ENCODE measurements at places on chromosomes 4 and X.

- DNase-seq = no peak
Observed at GRCh38 chrX:109839694-109840567, 106.9 kb upstream of the ACSL4 start.

GRCh38 chr4:48307528-48307927, 33.8 kb upstream of the SLAIN2 start:
- no peak for DNase-seq

DNA sequence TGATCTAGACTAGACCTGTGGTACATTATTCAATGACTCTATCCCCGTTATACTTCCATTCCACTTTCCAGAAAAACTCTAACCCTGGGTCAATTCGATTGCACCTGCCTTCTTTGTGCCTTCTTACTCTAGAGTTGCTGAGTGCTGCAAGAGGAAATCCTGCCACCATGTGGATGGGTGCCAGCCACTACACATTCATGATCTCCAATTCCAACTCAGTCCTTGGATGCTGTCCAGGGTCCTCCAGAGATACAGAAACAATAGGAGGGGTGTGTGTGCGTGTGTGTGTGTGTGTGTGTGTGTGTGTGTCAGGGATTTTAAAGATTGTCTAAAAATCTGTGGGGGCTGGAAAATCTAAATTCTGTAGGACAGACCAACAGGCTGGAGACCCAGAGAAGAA, 42.9 kb upstream of the INTS6L start:
- no peak for DNase-seq

- DNase-seq = no peak
Observed at GRCh38 chr4:6047130-6047673, 29.0 kb upstream of the C4orf50 start.

- DNase-seq = no peak
Observed at GRCh38 chr4:95159384-95159783, 389.4 kb downstream of the UNC5C start.

GRCh38 chr4:148795156-148795864, 353.1 kb upstream of the NR3C2 start:
- no peak for DNase-seq

DNA sequence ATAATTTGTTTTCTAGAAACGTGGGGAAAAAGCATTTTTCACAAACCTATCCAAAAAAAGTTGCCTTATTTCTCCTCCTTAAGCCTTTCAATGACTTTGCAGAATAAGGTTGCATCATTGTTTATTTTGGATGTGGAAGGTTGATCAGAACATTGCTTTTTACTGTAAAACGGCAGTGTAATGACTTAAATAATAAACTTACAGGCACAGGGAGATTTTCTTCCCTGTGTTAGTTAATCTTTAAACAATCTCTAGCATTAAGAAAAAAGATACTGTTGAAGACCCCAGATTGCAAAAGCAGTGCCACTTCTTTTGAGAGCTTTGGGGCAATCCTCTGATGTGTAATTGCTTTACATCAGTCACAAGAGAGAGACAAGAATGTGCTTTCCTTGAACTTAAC, 153.4 kb downstream of the ARX start:
- no peak for DNase-seq

GRCh38 chr4:78565971-78566372, 14.4 kb downstream of the ANXA3 start:
- no peak for DNase-seq

- no peak for DNase-seq
Observed at GRCh38 chr4:80611678-80611979, 276.1 kb downstream of the CFAP299 start.

GRCh38 chr4:58776627-58777026, 1666.4 kb upstream of the IGFBP7 start:
- no peak for DNase-seq

- DNase-seq = no peak
Observed at GRCh38 chr4:147288512-147288911, 192.4 kb upstream of the EDNRA start.

- no peak for DNase-seq
Observed at GRCh38 chrX:14027036-14027435, 2.7 kb downstream of the GEMIN8 start.

- DNase-seq = no peak
Observed at GRCh38 chrX:64885850-64886249, 90.4 kb downstream of the ZC4H2 start.

GRCh38 chrX:111743316-111743715, 62.3 kb downstream of the ALG13 start:
- no peak for DNase-seq

- DNase-seq = no peak
Observed at GRCh38 chr4:75340561-75340960, 173.6 kb downstream of the RCHY1 start.

GRCh38 chrX:5869786-5870185, 358.9 kb downstream of the NLGN4X start:
- no peak for DNase-seq

DNA sequence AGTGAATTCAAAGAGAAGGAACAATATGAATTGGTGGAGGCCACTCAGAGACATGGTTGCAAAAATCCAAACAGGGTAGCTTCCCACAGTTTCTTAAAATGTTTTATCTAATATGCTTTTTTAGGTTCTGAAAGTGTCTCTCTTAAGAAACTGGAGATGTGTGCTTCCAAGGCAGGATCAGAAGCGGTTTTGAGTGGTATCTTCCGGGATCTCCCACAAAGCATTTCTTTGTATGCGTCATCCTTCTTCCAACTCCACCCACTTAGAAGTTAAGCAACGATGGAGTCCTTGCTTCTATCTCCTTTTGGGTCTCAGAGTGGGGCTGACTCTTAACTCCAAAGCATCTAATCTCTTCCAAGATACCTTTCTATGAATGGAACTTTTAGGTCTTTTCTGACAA, 196.7 kb downstream of the MID1 start:
- DNase-seq = no peak

- DNase-seq = no peak
Observed at GRCh38 chrX:44036336-44036735, 63.1 kb upstream of the NDP start.

DNA sequence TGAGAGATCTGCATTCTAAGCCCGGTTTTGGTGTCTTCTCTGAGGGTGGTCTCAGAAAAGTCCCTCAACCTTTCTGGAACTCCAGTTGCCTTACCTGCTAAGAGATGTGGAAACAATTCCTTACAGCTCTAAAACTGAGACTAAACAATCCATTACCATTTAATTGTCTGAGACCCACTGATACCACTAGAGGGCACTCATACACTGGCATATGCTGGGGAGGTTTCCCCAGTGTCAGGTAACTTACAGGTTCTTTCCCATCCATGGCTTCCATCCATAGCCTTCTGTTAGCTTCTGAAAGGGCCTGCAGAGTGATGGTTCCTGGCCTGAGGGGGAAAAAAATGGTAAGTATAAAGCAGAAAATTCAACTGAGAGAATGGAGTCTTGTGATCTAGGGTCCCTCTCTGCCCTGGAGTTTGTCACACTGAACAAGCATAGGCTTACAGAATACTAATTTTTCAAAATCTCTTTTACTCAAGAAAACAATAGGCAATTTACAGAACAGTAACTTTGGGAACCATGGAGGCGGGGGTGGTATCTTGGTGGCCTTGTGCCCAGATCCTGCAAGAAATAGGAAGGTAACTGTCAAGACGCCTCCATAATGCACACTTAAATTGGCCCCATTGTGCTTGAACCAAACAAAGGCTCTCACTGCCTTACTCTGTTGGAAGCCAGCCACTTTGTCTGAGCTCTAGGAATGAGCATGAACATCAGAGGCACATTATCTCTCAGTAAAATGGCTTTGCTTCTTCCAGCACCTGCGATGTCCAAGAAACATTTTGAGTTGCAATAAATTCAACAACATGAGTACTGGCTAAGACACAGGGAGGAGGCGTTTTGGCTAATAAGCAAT, 236.1 kb downstream of the OPHN1 start:
- DNase-seq = no peak

- DNase-seq = no peak
Observed at GRCh38 chr4:106312997-106313522, 2.9 kb downstream of the TBCK start.

DNA sequence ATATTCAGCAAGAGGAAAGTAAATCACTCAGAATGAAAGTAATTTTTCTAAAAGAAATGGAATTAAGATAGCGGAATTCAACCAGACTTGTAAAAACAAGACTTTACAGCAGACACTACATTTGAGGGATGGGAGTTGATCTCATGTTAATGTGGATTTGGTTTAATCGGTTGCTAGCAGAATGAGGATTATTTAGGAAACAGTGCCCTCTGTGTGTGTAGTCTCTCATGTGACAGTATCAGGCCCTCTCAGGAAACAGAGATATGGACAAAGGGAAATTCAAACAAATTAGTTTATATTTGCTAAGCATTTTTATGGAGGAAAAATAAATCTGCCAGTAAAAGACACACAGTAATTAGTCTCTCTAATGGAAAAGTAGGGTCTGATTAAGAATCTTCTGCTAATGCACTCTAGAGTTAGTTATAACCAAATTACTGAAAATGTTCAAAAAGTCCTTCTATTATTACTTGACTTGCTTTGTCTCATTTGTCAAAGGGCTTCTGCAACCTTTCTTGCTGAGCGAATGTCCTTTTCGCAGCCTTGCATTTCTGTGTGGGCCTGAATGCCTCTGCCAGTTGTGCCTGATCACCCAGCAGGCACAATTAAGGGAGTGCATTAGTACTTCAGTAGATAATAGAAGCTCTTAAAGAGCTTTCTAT, 1282.3 kb upstream of the TENM3 start:
- DNase-seq = no peak

- DNase-seq = no peak
Observed at GRCh38 chrX:17520016-17520615, 145.1 kb downstream of the NHS start.

DNA sequence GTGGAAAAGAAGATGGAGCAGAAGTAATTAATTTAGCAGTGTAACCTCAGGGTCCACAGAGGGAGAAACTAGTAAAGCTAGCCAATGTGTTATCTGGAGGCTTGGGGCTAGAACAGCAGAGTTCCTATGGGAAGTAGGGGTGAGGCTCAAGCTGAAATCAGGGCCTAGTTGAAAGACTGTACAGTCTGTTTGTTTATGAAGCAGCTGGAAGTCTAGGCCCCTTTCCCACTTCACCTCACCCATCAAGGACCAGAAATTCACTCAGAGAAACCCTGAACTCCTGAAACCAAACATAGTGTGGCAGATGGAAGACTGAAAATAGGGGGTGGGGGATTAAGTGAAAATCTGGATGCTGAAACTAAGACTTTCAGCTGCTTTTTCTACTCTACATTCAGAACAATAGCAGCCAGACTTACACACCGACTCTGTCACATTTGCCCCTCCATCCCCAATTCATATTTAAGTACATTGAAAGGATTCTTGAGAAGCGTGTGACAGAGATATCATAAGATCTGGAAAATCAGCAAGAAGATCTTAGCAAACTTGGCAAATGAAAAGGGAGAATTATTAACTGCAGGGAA, 32.6 kb upstream of the FAM241A start:
- no peak for DNase-seq

- peak; percentile 78 for DNase-seq
Observed at GRCh38 chr4:56387023-56388001, at the start of gene AASDH. TSS of gene AASDH (minus strand) at chr4:56387491. CDS start at chr4:56384299, 3,192 bp downstream.

DNA sequence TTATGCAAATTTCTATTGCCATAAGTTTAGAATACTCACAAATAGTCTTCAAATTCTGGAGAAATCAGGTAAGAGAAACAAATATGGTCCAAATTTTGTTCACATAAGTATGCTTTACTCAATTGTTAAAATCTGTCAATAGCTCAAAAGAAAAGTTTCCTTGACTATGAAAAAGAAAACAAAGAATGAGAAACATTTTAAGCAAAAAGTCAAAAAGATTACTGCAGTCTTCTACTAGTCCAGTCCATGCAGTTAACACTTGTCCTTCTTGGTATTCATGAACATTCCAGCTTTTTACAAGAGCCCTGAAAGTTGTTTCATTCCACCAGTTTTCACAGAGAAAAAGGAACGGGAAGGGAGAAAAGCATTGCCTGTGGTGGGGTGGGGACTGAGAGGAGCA, 54.7 kb upstream of the ZXDA start:
- no peak for DNase-seq

GRCh38 chr4:40281913-40282312, 53.2 kb upstream of the CHRNA9 start:
- no peak for DNase-seq

- DNase-seq = no peak
Observed at GRCh38 chrX:148466292-148466691, 34.1 kb upstream of the AFF2 start.

- DNase-seq = no peak
Observed at GRCh38 chr4:183588169-183588675, 70.8 kb downstream of the RWDD4 start.

DNA sequence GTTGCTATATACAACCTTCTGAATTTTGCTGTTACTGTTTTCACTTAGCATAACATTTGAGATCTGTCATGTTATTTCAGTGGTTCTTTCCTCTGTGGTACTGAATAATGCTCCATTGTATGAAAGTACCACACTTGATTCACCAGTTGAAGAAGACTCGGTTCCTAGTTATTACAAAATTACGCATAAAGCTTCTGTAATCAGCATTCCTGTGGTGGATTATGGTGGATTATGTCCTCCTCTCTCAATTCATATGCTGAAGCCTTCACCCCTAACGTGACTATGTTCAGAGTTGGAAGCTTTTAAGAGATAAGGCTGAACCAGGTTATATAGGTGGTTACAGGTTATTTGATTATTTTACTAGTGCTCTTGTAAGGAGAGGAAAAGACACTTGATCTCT, 2143.5 kb upstream of the AGA start:
- DNase-seq = no peak

- DNase-seq = no peak
Observed at GRCh38 chr4:98006060-98006459, 137.2 kb downstream of the STPG2 start.

DNA sequence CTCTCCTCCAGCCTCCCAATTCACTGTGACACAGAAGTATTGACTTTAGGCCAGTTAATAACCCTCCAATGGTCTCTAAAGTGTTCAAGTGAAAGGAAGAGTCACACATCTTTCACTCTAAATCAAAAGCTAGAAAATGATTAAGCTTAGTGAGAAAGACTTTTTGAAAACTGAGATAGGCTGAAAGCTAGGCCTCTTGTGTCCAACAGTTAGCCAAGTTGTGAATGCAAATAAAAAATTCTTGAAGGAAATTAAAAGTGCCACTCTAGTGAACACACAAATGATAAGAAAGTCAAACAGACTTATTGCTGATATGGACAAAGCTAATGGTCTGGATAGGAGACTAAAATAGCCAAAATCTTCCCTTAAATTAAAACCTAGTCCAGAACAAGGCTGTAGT, 687.2 kb downstream of the TRIML1 start:
- no peak for DNase-seq

- no peak for DNase-seq
Observed at GRCh38 chrX:132671229-132671641, 182.4 kb upstream of the MBNL3 start.

- no peak for DNase-seq
Observed at GRCh38 chrX:123807835-123808416, 51.9 kb upstream of the XIAP start.

- no peak for DNase-seq
Observed at GRCh38 chr4:44532851-44533250, 84.2 kb upstream of the KCTD8 start.

Measured in stimulated activated CD4-positive, alpha-beta T cell treated with anti-CD3 and anti-CD28 coated beads, TNF-alpha, amount 100 ng/mL, for 1 hour (primary cell).